ENCODE measurements at places on chromosomes 6 and 20.

- DNase-seq, result no peak
Measured at GRCh38 chr6:34745277-34746103, 11.8 kb upstream of the SNRPC start.

GRCh38 chr6:63269470-63269869 lies 50.3 kb downstream of the LGSN start:
- DNase-seq, result no peak

- no peak for DNase-seq
Measured at GRCh38 chr6:30171677-30172471, 8.5 kb downstream of the TRIM15 start.

DNA sequence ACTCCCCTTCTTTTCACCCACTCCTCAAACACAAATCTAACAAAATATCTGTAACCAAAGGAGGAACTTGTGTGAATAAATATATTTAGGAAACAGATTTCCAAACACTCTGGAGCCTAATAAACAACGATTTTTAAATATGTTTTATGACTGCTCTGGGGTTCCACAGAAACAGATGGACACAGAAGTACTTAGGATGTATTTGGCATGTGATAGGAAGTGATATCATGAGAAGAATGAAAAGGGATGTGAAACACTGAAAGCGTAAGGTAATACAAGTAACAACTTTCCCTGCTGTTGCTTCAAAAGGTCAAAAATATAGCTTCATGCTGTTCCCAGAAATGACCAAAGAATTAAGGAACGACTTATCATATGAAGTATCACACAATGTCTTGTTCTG lies 26.1 kb upstream of the ENPP1 start:
- DNase-seq, result no peak

DNA sequence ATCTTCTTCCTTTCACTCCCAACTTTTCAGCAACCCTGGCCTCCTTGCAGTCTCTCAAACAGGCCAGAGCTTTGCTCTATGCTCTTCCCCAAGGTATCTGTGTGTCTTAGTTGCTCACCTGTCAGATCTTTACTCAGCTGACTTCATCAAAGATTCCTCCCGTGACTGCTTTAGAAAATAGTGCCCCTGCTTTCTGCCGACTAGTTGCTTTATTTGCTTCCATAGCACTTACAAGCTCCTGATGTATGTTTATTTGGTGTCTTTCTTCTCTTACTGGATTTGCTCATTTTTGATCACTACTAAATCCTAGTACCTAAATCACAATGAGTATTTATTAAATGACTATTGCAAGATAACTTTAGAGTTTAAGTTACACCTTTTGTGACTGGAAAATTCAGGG lies 5.9 kb downstream of the NDUFAF5 start:
- DNase-seq, result no peak

DNA sequence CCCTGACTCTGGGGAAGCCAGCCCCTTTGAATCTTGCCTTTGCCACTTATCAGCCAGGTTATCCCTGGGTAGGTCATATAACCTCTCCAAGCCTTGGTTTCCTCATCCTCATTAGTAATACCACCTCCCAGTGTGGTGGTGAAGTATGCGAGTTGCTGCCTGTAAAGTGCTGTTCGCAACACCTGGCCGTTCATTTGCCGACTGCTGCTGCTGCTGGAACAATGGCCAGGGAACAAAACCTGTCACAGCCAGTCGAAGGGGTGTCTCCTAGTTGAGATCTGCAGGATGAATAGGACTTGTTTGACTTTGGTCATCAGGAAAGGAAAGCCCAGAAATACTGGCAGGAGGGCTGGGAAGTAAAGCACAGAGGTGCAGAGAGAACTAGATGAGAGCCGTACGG lies 6.1 kb downstream of the MANBAL start:
- no peak for DNase-seq

DNA sequence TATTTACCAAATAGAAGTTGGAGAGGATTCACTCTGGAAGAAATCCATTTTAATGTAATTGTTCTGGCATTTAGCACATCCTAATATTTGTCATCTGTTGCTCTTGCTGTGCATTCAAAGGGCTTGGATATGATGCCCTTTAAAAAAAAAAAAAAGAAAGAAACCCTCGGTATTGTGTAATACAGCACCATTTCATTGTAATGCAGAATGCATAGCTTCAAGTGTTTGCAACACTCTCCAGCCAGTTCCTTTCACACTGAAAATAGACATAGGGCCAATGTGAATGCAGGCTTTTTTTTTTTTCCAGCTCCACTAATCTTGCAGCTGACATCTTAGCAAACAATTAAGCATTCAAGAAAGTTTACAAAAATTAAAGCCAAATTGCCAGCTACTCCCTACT lies 197.4 kb upstream of the POU3F2 start:
- no peak for DNase-seq

- no peak for DNase-seq
Measured at GRCh38 chr6:484086-484745, 92.7 kb downstream of the IRF4 start.

DNA sequence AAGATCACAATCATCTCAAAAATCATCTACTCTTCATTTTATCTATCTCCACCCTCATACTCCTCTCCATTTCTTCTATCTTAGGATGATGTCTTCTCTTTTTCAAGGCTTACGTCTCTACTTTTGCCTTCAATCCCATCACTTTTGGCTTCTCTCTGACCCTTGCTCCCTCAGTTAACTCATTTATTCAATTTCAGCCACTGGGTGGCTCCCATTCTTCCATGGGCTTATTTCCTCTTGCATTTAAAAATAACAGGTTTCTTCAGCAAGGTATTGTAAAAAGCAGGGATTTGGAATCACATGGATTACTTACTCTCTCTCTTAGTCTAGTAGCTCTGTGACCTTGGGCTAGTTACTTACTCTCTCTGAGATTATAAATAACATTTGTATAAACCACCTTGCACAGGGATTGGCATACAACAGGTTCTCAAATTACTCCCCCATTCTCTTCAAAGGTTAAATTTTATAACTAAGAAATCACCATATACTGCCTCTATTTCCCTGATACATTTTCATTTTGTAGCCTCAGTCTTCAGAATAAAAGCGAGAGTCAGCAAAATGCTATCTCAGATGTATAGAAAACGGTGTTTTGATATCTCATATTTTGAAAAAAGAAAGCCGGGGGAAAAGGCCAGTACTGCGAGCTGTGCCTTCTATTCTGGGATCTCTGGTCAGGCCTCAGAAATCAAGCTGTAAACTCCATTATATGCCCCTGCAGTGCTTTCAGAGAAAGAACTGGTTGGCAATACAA lies 5.5 kb downstream of the ZSCAN12 start:
- peak; percentile 20 for DNase-seq

GRCh38 chr20:23570178-23570760 lies 2.0 kb upstream of the CST9L start:
- DNase-seq, result no peak

- DNase-seq, result no peak
Measured at GRCh38 chr20:38326309-38326708, 20.0 kb upstream of the LBP start.

- peak; percentile 5 for DNase-seq
Measured at GRCh38 chr6:112010328-112010727, 43.6 kb upstream of the CCN6 start.

- DNase-seq, result no peak
Measured at GRCh38 chr20:54290636-54291035, 82.7 kb downstream of the PFDN4 start.

- DNase-seq, result no peak
Measured at GRCh38 chr6:81606965-81607381, 145.5 kb downstream of the TENT5A start.

DNA sequence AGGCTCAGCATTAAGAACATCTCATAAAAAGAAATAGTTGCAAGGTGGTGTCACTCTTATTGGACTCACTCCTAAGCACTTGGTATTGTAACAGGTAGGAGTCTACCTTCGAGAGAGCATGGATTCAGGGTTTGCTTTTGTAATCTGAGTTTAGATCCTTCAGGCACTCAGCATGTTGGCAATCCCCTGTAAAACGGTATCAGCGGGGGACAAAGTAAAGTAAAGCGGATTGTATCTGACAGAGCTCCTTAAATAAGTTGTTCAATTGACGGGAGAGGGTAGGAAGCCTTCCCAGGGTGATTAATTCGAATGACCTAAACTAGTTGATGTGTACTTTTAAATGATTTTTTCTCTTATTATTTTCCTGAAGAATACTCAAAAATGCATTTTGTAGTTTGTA lies 869.8 kb upstream of the EPHA7 start:
- DNase-seq, result no peak

DNA sequence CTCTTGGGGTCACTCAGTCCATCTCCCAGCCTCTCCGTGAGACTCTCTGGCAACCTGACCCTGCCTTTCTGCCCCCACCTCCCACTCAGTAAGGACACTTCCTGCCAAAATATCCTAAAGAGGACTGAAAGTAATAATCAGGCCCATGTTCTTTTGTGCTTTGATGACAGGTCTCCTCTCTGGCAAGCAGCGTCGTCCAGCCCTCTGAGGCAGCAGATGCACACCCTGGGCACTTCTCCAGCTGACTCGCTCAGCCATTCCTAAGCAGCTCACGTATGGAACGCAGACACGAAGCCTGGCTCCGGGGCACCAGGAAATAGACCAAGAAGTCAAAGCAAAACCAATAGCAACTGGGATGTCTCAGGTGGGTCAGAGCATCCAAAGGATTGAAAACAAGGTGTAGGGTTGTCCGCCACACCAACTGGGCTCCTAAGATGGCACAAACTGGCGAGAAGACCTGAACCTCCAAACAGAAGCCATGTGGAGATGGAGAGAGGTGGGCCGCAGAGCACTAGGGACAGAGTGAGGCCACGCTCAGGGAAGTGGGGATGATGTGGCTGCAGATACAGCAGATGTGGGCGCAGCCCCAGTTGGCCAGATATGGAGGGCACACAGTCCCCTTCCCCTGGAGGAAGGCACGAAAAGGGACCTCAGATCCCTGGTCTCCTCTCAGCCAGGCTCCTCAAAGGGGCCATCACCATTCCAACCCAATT lies 99.3 kb downstream of the PRND start:
- DNase-seq, result no peak

GRCh38 chr6:142313284-142313683 lies 11.5 kb downstream of the ADGRG6 start:
- no peak for DNase-seq

DNA sequence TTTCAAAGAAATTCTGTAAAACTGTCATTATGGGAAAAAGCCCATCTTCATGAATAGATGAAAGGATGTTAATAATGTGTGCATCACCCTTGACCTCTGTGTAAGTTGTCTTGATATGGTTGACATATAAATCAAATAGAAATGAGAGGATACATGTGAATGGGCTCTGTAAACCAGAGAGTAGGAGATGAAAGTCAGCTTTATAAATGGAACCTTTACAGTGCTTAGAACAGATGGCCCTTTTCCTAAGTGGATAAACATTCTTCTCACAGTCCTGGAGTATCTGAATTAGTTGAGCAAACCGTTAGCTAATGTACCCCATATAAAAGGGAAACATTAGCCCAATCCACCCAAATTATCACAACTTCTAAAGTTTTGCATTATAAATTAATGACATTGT lies 57.5 kb downstream of the MYLK4 start:
- no peak for DNase-seq

DNA sequence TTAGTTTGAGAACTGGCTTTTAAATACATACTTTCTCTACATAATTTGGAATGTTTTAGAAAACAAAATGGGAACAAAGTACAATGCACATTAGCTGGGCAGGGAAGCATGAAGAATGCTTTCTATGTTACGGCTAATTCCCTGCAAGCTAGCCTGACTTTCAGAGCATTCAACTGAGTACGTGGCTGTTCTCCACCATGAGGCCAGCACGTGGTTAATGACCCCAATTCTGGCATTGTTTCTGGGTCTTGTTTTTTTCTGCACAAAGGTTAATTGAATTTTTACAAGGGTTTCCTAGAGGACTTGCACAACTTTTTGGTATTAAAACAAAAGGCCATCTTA lies 208.6 kb upstream of the AGPAT4 start:
- DNase-seq, result no peak

DNA sequence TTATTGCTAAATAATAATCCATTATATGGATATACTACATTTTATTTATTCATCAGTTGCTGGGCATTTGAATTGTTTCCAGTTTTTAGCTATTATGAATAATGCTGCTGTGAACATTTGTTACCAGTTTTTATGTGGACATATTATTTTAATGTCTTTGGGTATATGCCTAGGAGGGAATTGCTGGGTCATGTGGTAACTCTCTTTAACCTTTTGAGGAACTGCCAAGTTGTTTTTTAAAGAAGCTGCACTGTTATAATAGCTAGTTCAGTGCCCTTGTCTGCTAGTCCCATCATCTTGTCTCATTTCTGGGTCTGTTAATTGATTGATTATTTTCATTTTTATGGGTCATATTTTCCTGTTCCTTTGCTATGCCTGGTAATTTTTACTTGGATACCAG lies 56.3 kb downstream of the FOXO3 start:
- DNase-seq, result peak; percentile 71

DNA sequence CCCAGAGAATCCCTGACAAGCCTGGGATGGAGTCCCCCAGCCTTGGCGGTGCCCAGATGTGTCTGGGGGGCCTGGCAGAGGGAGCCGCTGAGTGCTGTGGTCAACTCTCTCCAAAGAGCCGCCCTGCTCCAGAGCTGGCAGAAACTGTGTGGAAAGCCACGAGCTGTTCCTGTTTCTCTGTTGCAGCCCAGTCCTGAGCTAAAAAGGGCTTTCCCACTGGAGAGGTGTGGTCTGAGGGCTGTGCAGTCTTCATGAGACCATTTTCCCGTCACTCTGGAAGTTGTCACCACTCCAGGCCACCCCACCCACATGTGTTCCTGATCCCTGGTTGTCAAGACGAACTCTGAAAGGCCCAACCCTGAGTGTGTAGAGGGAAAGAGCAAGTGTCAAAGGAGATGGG lies 99.7 kb upstream of the KCNK16 start:
- no peak for DNase-seq

GRCh38 chr6:82270881-82271635 lies 23.5 kb upstream of the IBTK start:
- DNase-seq, result peak; percentile 56

DNA sequence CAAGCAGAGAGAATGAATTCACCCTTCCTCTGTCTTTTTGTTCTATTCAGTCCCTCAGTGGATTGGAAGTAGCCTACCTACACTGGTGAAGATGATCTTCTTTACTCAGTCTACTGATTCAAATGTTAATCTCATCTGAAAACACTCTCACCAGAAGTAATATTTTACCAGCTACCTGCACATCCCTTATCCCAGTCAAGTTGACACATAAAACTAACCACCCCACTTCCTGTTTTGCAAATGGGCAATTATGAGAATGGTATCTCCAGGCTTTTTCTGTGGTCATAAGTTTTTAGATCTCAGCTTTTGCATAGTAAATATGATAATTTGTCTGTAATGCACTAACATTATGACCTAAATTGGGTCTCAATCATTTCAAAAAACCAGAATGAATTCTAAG lies 228.8 kb upstream of the ECI2 start:
- DNase-seq, result no peak

GRCh38 chr20:37992802-37993409 lies 40.4 kb downstream of the TTI1 start:
- peak; percentile 5 for DNase-seq

GRCh38 chr20:61778495-61778863 lies 287.2 kb downstream of the TAF4 start:
- no peak for DNase-seq

GRCh38 chr20:21517566-21518277 lies 3.9 kb upstream of the NKX2-2 start:
- DNase-seq, result no peak

- DNase-seq, result peak; percentile 15
Measured at GRCh38 chr20:4998160-4998651, 3.1 kb downstream of the SLC23A2 start.
